Frontal cortex (tissue), 4 donors: ENCODE measurements at places on chromosomes 7 and 10. TPM values are rescaled to one million over a fixed set of nuclear protein-coding genes. Genes with fewer than 3 reads are reported as not detected.

DNA sequence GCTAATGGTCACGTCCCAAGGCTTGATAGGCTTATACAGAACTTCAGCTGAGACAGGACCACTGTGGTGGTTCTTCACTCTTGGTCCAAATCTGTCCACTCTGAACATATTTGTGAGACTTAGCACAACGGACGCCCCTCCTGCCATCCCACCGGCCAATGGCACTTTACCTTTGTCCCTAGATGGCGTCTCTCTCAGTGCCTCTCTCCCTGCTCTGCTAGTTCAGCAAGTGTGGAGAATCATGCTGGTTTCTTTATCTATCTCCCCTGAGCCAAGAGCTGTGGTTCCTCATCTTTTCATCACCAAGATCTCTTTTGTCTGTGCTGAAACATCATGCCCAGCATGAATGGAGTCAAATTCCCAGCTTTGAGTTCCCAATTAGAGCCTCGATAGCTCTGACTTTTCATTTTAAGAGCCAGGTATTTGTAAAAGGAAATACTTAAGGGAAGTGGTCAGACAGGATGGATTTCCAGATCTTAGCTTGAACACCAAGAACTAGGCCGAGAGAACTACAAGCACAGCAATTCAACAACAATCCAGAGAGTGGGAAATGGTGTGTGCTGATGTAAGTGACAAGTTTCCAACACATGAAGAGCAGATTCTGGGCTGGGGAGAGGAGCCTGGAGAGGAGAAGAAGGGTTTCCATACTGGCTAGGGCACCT lies 69.5 kb downstream of the ZNF800 start:
- DNase-seq, result no peak

DNA sequence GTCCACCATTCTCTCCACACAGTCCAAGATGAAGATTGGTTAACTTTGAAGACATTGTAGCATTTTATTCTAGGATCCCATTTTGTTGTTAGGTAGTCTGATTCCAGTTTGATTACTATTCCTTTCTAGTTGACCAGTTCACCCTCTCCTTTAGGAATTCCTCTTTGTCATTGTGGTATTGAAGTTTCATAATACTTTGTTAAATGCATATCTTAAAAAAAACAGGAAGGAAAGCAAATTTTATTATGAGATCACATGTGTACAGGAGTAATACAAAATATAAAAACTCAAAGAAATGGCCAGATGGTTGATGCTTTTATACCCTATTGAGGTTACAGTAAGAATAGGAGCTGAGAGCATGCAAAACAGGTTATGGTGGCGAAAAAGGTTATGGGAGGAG lies 15.5 kb upstream of the SEMA3C start:
- DNase-seq, result no peak

DNA sequence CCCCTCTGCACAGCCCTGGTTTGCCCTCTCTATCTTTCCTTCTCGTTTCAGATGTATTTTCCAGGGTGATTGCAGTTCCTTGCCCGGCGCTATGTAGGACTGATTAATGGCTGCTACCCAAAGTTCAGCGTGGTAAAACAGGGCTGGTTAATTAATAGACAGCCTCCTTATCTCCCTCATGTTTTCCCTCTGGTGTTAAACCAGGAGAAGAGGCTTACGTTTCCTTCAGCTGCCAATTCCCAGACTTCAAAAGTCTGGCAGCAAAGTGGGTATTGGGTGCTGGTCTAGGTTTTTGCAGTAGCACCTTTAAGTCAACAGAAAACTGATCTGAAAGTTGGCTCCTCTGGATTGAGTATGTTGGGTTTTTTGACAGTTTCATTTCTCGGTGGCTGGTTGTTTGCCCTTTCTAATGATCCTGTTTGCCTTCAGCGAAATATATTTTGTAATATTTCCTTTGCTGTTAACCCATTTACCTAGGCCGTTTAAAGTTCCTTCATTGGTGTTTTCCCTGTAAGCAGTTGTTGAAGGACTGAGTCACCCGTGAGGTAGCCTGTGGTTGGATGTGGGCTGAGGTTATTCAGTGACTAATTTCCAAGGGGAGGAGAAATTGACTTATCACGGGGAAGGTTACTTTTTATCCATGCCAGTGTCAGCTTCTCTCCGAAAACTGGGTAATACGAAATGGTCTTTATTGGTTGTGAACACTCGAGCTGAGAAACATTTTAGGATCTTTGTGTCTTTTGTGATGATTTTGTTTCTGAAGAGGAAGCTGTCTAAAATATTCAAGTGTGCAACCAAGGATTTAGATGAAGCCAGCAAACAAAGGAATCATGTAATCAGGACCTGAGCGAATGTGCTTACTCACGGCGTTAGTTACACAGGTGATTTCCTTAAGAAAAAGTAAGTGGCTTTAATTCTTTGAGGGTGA lies 257.2 kb downstream of the KIAA1217 start:
- no peak for DNase-seq

DNA sequence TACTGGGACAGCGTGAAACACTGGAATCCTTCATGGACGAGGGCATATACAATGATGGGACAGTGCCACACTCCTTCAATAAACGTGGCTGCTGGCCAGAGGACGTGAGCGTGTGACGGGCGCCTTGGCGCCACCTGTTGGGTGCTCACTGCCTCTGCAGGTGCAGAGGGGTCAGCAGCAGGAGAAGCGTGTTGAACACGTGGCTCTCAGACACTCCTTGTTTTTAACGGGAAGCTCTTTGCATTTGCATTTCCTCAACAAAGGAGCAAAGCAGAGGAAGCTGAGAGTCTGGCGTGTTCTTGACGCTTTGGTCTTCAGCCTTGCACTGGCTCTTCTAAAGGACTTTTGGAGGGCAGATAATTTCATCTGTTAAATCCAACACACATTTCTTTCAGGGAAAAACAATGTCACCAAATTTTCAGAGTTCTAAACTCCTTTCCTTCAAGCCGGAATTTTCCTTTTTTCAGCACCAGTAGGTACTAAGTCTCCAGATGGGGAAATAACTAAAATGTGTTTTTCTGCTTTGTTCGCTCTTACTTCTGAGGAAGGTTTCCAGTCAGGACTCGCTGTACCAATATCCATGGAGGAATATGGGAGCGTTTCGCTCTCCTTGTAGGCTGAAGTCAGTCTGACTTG lies 2.9 kb upstream of the GET4 start:
- DNase-seq, result peak; percentile 87

- no peak for DNase-seq
Observed at GRCh38 chr10:20944789-20945502, 47.8 kb upstream of the NEBL start.

- DNase-seq, result no peak
Observed at GRCh38 chr7:121752706-121753105, 120.3 kb upstream of the PTPRZ1 start.

DNA sequence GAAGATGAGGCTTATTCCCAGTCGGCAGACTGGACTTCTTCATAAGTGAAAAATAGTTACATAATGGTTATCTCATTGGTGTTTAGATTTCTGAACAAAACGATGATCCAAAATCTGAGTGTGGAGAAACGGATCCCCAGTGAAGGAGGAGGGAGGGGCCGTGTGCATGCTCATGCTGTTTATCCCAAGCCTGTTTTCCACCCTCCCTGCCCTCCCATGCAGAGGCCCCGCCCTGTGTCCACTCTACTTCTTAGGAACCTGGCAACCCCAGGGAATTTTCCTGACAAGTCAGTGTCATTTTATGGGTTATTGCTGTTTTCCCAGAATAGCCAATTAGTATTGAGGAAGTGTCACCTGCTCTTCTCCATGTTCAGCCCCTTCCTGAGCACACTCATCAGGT lies 174.0 kb downstream of the CELF2 start:
- no peak for DNase-seq

- DNase-seq, result no peak
Observed at GRCh38 chr10:99421233-99421739, 9.1 kb downstream of the GOT1 start.

DNA sequence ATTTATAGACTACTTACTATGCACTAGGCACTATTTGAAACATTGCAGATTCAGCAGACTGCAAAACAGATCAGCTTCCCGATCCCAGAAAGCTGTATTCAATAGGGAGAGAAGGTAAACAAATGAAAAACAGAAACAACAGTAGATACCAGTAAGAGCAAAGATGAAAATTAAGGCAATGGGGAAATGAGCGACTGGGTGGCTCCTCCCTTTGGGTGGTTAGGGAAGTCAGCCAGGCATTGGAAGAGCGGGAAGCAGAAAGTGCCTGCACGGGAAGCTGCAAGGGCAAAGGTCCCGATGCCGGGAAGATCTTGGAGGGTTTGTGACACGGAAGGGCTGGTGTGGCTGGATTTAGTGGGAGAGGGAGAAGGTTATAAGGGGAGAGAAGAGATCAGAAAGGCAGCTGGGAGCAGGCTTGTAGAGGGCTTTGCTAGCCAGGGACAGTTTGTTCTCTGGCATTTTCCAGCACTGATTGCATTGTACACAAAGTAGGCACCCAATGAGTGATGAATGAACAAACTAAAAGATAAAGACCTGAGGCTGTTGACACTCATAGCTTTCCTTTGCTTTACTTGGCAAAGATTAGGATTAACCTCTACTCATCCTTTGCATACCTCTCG lies 67.8 kb downstream of the NAMPT start:
- DNase-seq, result no peak

DNA sequence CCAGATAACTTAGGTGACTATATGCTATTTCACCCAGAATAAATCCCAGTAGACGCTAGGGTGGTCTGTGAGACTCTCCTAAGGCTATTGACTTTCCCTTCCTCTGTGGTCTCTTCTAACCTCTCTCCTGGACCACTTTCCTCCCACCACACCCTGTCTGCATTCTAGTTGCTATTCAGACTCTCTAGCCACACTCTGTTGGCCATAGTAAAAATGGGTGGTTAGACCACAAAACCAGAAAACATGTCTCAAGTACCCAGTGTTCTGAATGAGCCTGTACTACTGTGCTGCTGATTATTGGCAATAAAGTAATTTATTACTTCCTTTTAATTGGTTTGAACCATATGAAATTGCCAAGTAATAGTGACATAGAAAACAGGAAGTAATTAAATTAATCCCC lies 240.8 kb downstream of the KIF20B start:
- no peak for DNase-seq

GRCh38 chr7:116052006-116052405 lies 21.4 kb upstream of the TFEC start:
- DNase-seq, result no peak

- no peak for DNase-seq
Observed at GRCh38 chr7:70913924-70914323, 218.0 kb upstream of the GALNT17 start.

DNA sequence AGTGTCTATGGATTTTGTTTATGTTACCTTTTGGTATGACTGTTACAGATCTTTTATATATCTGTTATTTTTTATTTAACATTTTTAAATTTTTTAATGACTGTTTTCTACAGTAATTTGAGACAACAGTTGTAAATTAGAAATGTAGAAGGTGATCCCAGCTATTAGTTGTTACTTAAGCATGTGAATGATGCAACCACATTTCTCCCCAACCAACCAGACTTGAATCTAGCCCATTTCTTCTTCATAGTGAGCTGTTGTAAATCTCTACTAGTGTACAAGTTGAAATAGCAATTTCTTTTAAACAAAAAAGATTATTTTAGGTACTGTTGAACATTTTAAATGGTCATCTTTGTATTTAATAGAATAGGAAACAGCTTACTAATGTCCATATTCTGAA lies 18.0 kb downstream of the TMEM106B start:
- DNase-seq, result no peak

- DNase-seq, result no peak
Observed at GRCh38 chr7:87624628-87625027, 3.6 kb upstream of the RUNDC3B start.

- no peak for DNase-seq
Observed at GRCh38 chr7:149226840-149227494, 12.5 kb upstream of the ZNF212 start.

Gene PNLIP
- not detected for total RNA-seq

Gene FASTK
- total RNA-seq, result 32.6 TPM

Gene HOXA6
- not detected for total RNA-seq

Gene PROSER2
- total RNA-seq, result 0.41 TPM

Gene AKR1C8
- not detected for total RNA-seq

Gene CALHM3
- not detected for total RNA-seq

Gene PNLIPRP2
- total RNA-seq, result not detected

Gene NPFFR1
- 1.2 TPM for total RNA-seq

Gene SORBS1
- total RNA-seq, result 90.5 TPM

Gene PAPOLB
- 0.82 TPM for total RNA-seq
